Fibroblast of mammary gland (primary cell): ENCODE measurements at places on chromosomes 5 and 9.
A peak's percentile ranks its signal among the peaks of the same experiment; 100 is the strongest.

- no peak for DNase-seq
These were observed 220.2 kb downstream of the AGTPBP1 start for GRCh38 chr9:85521371-85522197.

DNA sequence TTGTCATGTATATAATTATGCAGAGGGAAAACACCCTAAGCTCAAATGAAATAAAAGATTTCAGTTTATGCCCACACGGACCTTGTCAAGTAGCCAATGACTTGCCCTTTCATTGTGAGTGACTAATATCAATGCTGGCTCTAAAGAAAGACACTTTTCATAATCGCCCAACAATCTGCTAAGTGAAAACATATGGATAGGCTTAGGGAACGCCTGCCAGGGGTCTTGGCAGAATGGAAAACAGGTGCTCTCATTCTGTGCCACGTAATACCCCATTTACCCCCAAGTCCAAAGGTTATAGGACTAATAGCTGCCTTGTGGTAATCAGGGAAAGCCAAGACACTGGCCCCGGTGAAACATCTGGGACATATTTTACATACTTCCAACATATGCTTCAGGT is 157.7 kb downstream of the SLF1 start:
- peak; percentile 67 for DNase-seq

GRCh38 chr9:20319641-20320337 is 302.5 kb downstream of the MLLT3 start:
- peak; percentile 68 for DNase-seq

- DNase-seq, result peak; percentile 51
These were observed 38.0 kb downstream of the CREBRF start for GRCh38 chr5:173094012-173094661.

GRCh38 chr9:133161547-133161950 is 2.2 kb downstream of the GBGT1 start:
- DNase-seq, result no peak
